ENCODE measurements at places on chromosomes 7 and 10.

- H3K4me1 ChIP-seq: peaks cover 28% of the 10 kb centered on the region
- H3K27ac ChIP-seq: peak overlapping the region; percentile 46
- no peaks in the 10 kb centered on the region for H3K27me3 ChIP-seq
- H3K4me3 ChIP-seq: no peak overlapping the region
- no peaks in the 10 kb centered on the region for H3K36me3 ChIP-seq
Observed at GRCh38 chr7:27901028-27901760, 161.2 kb downstream of the TAX1BP1 start.

- H3K36me3 ChIP-seq: no peaks in the 10 kb centered on the region
- H3K27ac ChIP-seq: no peak overlapping the region
- no peak for DNase-seq
- H3K4me3 ChIP-seq: no peak overlapping the region
- H3K27me3 ChIP-seq: no peaks in the 10 kb centered on the region
Observed at GRCh38 chr10:29253690-29254029, 35.2 kb upstream of the LYZL1 start.

DNA sequence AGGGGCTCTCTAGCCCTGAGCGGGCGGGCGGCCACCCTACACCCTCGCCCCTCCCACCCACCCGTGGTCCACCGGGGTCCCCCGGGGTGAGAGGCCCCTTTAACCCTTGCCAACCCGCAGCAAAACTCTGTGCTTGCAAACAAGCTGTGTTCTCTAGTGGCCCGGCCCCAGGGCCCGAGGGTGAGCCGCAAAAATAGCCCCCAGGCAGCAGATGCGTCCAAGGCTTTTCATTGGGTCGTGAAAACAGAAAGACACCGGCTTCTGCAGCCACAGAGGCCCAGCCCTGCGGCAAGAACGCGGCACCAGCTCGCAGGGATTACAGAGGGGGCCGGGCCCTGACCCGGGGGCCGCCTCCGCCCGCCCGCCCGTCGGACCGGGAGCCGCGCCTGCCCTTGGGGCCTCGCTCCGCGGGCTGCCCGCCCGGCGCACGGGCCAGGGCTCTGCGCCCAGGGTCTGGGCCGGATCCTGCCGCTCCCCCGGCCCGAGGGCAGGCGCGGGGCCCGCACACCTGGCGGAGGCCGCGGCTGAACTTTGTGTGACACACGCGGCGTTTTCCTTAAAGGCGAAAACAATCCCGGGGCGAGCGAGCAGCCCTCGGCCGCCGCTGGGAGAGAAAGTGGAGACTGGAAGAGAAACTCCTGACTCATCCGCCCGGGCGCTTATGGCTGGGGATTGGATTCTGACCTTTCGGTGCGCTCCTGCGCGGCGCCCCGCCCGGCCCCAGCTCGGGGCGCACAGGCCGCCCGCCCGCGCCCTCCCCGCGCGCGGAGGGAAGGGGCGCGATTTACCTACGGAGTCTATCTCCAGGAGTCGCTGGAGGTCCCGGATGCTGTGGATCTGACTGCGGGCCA is 2.8 kb downstream of the PDGFA start:
- H3K4me1 ChIP-seq: peaks cover 69% of the 10 kb centered on the region
- peak overlapping the region; percentile 82 for H3K27ac ChIP-seq
- no peaks in the 10 kb centered on the region for H3K36me3 ChIP-seq
- peak; percentile 87 for DNase-seq

GRCh38 chr7:36305226-36305625 is 84.4 kb upstream of the ANLN start:
- no peaks in the 10 kb centered on the region for H3K27me3 ChIP-seq
- H3K4me3 ChIP-seq: no peak overlapping the region
- no peaks in the 10 kb centered on the region for H3K36me3 ChIP-seq
- H3K4me1 ChIP-seq: peaks cover 30% of the 10 kb centered on the region

GRCh38 chr7:22295402-22296264 is 61.3 kb downstream of the RAPGEF5 start:
- no peaks in the 10 kb centered on the region for H3K27me3 ChIP-seq
- H3K4me1 ChIP-seq: peaks cover 6% of the 10 kb centered on the region
- no peak for DNase-seq
- no peak overlapping the region for H3K27ac ChIP-seq
- H3K36me3 ChIP-seq: no peaks in the 10 kb centered on the region

Measured in upper lobe of left lung (tissue), 6 donors.